ENCODE measurements at places on chromosomes 6 and 20.

DNA sequence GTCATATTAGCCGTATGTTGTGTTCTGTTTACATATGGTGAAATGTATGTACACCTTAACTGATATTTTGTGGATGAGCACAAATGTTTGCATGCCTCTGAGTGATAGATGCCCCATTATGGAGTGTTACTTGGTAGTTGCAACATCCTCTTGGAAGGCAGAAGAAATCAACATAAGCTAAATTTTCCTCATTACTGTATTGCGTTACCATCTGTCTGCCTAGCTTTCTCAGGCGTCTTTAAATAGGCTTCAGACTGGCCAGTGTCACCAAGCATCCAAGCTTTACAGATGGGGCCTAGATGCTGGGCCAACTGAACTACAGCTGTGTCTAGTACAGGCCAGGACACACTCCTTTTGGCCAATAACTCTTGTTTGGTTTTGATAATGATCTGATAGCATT lies 250.6 kb downstream of the SAMD5 start:
- H3K36me3 ChIP-seq = no peaks in the 10 kb centered on the region
- no peak overlapping the region for H3K4me3 ChIP-seq
- H3K27ac ChIP-seq = no peak overlapping the region
- DNase-seq = no peak
- no peaks in the 10 kb centered on the region for H3K27me3 ChIP-seq

DNA sequence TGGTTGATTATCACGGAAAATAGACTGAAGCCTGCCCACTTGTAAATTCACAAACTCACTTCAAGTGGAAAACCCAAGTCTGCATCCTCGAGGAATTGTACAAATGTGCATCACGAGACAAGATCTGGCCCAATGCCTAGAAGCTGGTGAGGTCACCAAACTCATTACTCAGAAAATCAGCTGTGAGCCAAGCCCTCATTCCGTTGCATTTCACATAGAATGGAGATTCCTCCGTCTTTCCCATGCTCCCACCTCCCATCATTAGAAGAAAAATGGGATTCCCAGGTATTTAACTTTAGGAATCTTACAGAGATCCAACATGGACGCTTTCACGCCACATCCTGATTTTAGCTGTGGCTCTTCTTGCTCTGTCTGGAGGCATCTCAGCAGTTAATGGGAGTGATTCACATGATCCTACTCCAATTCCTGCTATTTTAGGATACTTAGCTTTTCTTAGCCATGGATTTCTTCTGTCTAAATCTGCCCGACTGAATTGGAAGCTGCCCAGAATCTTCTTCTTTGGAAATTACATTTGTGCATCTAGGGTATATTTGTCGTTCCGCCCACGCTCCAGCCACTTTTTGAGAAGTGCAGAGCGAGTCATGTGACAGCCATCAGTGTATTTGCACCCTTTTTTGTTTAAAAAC lies 68.7 kb upstream of the STMND1 start:
- peaks cover 21% of the 10 kb centered on the region for H3K4me1 ChIP-seq
- H3K27me3 ChIP-seq = no peaks in the 10 kb centered on the region
- peak overlapping the region; percentile 80 for H3K27ac ChIP-seq

DNA sequence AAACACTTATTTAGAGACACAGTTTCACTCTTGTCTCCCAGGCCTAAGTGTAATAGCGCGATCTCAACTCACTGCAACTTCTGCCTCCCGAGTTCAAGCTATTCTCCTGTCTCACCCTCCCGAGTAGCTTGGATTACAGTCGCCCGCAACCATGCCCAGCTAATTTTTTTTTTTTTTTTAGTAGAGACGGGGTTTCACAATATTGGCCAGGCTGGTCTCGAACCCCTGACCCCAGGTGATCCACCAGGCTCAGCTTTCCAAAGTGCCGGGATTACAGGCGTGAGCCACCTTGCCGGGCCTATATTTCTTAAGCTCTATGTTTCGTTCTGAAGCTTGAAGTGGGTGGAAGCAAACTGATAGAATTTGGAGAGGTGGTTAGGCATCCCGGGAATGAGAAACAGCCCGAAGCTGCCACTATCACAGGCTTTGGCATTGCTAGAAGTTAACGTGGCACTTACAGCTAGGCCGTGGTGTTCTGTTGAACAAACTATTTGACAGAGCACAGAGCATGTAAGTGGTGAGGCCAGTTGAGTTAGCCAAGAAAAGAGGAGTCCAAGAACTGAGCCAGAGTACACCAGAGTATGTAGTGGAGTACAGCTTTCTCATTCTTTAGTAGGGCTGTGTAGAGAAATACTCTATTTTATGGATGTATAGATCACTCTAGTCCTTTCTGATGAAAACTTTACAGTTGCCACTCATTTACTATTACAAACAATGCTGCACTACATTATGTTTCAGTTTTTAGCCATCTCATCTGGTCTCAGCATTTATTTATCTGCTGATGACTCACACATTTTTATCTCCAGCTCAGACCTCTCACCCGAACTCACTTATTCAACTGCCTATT lies 62.0 kb upstream of the HFE start:
- peak overlapping the region; percentile 90 for H3K27ac ChIP-seq
- peak overlapping the region; percentile 66 for H3K4me3 ChIP-seq
- no peaks in the 10 kb centered on the region for H3K36me3 ChIP-seq
- no peaks in the 10 kb centered on the region for H3K27me3 ChIP-seq

DNA sequence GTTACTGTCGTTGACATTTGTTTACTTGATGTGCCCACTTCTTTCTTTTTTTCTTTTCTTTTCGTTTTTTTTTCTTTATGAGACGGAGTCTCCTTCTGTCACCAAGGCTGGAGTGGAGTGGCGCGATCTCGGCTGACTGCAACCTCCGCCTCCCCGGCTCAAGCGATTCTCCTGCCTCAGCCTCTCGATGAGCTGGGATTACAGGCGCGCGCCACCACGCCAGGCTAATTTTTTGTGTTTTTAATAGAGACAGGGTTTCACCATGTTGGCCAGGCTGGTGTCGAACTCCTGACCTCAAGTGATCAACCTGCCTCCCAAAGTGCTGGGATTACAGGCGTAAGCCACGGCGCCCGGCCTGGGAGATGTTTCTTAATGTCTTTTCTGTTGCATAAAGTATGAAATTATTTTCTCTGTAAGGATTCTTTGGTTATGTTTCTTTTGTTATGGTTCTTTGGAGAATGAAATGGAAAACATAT lies 33.3 kb upstream of the PRSS16 start:
- H3K4me1 ChIP-seq = no peaks in the 10 kb centered on the region
- H3K4me3 ChIP-seq = no peak overlapping the region
- no peaks in the 10 kb centered on the region for H3K36me3 ChIP-seq
- no peak for DNase-seq
- H3K27ac ChIP-seq = no peak overlapping the region

Measured in esophagus muscularis mucosa (tissue), 4 donors.